CD4-positive, alpha-beta T cell treated with Interleukin-6 at 100 ng/mL for 8 hours (primary cell): ENCODE measurements at places on chromosomes 2 and 18.

DNA sequence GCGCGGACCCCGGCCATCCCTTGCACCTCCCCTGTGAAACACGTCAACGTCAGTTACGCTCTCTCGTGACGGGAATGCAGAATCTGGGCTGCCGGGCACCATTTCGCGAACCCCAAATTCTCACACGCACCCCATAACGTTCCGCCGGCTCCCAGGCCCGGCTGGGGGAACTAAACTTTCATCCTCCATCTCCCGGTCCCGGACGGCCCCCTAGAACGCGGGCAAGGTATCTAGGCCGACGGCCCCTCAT is 544 bp downstream of the DNAJC27 start:
- DNase-seq, result no peak

DNA sequence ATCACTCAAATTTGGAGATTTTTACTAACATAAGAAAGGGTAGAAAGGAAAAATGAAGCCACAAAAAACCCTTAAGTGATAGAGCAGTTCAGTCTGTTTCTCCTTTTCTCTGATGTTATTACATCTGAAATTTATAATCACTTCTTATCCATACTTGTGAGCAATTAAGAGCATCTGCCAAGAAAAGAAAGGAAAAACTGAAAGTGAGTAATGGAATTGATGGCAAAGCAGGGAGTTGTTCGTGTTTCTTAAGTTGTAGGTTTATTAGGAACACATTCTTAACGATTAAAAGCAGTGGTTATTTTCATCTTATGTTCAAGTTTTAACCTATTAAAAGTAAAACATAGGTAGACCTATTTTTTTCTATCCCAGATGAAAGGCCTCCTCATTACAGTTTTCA is 277.7 kb downstream of the RND3 start:
- no peak for DNase-seq

DNA sequence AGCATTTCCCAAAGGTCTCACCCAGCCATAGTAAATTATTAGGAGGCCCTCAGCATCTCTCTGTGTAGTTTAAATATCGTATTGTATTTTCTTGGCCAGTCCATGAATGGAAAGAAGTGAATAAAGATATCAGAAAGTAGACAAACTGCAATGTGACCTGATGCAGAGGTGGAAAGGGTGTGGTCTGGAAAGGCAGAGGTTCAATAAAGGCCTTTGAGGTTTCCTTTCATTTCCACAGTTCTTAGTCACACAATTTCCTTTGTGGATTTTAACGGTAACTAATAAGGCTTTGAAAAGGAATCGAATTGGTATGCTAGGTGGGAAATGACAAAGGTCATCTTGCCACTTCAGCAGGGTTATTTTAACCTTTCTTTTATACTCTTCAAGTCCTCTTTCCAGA is 20.1 kb upstream of the WIPF1 start:
- DNase-seq, result no peak

- no peak for DNase-seq
Observed at GRCh38 chr18:50113726-50114125, 81.2 kb downstream of the MYO5B start.

DNA sequence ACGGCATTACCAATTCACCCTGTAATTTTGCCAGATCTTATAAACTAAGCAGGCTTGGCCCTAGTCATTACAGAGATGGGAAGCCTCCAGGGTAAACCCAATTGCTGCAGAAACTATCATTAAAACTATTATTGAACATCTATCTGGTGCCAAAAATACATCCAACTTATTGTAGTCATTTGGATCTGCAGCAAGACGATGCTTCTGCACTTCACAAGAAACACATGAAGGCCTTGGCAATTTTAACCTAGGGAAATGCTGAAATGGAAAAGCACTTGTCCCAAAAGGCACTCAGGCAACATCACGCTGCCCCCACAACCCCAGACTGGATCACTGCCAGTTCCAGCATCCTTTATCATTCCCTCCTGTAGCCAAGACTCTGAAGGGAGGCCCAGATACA is 85.3 kb upstream of the ACVR2A start:
- DNase-seq, result no peak

DNA sequence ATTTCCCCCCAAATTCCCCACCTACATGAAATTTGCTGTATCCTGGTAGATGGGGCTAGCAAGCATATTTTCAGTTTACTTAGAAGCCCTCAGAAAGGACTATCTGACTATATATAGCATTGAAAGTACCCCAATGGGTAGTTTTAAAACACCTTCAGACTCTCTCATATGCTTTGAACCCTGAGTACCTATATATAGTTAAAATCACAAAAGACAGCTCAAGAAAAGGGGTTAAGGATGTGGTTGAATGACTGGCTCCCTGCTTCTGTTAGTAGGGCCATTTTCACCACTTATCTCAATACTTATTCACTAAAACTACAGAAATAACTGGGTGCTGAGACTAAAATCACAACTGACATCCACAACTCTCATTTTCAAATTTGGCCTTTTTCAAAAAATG is 18.5 kb downstream of the WDPCP start:
- no peak for DNase-seq

GRCh38 chr18:23879126-23879525 is 135.4 kb upstream of the TTC39C start:
- no peak for DNase-seq

- DNase-seq, result peak; percentile 33
Observed at GRCh38 chr2:197705912-197706838, 1.0 kb downstream of the MARS2 start.

- no peak for DNase-seq
Observed at GRCh38 chr2:112685271-112685884, 35.4 kb upstream of the NT5DC4 start.

DNA sequence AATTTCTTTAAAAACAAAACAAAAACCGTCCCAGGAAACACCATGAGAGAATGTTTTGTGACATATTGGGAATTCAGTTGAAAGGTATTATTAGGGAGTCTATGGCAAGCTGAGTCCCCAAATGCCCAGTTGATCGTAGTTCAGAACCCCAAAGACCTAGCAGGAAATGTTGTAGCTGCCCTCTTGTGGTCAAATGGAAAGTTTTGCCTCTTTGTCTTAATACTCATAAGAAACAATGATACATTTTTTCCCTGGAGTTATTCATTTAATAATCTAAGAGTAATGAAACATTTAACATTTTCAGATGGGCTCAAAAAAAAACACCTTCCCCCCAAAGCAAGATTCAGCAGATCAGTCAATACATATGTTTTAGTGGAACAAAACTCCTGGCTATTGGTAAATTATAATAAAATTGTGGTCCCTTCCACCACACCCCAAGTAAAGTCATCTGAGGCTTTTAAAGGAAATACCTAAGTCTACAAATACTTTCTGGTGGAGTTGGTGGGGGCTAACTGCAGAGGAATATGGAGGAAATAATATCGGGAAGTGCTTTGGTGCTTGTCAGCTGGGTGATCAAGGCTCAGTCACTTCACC is 37.8 kb upstream of the EFEMP1 start:
- no peak for DNase-seq

DNA sequence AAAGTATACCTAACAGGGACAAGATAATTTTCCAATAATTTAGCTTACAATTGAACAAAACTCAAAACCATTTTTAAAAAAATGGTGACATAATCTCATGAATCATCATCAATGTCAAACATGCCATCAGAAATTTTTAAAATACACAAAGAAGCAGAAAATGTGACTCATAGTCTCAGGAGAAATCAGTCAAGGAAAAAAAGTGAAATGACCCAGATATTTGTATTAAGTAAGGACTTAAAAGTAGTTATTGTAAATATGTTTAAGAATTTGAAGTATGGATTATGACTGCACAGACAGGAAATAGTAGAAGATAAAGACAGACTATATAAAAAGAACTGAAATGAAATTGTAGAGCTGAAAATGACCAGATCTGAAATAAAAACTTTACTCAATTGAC is 473.9 kb upstream of the SYT4 start:
- DNase-seq, result no peak

DNA sequence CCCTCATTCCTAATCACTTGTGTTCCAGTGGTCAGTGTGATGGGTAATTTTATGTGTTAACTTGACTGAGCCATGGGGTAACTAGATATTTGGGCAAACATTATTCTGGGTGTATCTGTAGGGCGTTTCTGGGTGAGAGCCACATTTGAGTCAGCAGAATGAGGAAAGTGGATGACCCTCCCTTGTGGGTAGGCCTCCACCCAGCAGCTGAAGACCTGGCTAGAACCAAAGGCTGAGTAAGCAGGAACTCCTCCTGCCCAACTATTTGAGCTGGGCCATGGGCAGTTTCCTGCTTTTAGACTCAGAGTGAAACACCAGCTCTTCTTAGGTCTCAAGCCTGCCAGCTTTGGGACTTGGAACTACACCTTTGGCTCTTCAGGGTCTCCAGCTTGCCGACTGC is 141.8 kb downstream of the ACKR3 start:
- DNase-seq, result no peak

DNA sequence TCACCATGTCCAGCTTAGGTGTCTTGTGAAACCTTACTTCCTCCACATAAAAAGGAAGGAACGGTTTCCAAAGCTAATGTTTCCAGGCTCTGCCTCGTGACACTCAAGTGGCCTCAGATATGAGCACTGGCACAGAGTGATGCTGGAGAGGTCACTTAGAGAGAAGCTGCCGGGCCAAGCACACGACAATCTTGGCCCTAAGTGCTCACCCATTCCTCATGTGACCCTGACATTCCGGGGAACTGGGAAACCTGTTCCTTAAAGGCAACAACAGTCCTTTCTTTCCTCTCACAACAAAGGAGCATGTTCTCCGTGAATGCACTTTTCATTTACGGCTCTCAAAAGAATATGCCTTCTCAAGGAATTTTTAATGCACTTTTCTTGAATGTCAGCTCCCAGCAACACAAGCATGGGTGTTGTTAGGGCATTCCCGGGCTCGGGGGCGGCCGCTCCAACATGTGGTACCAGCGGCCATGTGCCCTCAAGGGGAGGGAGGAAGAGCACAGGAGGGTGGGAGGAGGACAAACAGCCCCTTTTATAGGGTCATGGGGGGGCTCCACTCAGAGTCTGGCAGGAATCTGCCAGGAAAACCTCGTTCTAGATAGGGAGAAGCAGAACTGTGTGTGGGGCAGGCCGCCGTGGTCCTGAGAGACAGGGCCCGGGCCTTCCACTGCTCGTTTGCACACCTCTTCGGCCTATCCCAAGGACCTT is 118.6 kb downstream of the MBP start:
- DNase-seq, result no peak
